Hematopoietic multipotent progenitor cell treated with erythropoietin and hydrocortisone succinate and interleukin-3 and kit ligand, for 15 days (in vitro differentiated cells): ENCODE measurements at places on chromosomes 11 and 22.

- DNase-seq, result peak; percentile 48
Measured at GRCh38 chr22:23289851-23290724, 109.8 kb downstream of the BCR start.

DNA sequence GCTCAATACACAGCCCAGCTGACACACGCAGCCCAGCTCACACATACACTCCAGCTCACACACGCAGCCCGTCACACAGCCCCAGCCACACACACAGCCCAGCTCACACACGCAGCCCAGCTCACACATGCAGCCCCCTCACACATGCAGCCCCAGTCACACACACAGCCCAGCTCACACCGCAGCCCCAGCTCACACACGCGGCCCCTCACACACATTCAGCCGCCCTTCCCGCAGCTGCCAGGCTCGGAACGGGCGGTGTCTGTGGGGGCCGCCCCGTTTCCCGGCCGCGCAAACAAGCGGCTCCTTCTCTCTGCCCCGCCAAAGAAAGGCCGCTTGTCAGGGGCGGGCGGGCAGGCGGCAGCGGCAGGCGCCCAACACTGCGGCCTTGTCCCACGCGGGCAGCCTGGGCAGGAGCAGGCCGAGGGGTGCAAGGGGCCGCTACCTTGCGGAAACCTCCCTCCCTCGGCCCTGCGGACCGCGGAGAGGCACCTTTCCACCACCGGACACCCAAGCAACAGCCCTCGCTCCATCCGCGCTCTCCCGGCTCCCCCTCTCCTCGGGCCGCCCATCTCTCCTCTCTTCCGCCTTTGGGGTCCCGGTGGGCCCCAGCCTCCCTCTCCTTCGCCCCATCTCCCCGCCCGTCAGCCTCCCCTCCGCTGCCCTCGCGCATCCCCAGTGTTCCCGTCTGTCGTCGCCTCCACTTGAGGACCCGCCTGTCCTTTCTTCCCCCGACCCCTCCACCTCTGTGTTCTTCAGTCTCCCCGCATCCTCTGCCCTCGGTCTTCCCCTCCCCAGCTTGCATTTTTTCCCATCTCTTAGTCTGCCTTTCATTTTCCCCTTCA is 2.2 kb downstream of the PHLDB1 start:
- DNase-seq, result no peak

DNA sequence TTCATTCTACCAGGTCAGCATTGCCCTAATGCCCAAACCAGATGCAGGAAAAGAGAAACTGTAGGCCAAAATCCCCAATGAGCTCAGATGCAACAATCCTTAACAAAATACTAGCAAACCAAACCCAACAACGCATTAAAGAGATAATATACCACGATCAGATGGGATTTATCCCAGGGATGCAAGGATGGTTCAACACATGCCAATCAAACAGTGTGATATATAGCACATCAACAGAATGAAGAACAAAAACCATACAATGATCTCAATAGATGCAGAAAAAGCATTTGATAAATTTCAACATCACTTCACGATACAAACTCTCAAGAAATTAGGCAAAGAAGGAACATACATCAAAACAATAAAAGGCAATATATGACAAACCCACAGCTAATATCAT is 45.0 kb downstream of the IMMP1L start:
- DNase-seq, result no peak

- DNase-seq, result no peak
Measured at GRCh38 chr11:73236205-73236765, 18.2 kb downstream of the P2RY2 start.

DNA sequence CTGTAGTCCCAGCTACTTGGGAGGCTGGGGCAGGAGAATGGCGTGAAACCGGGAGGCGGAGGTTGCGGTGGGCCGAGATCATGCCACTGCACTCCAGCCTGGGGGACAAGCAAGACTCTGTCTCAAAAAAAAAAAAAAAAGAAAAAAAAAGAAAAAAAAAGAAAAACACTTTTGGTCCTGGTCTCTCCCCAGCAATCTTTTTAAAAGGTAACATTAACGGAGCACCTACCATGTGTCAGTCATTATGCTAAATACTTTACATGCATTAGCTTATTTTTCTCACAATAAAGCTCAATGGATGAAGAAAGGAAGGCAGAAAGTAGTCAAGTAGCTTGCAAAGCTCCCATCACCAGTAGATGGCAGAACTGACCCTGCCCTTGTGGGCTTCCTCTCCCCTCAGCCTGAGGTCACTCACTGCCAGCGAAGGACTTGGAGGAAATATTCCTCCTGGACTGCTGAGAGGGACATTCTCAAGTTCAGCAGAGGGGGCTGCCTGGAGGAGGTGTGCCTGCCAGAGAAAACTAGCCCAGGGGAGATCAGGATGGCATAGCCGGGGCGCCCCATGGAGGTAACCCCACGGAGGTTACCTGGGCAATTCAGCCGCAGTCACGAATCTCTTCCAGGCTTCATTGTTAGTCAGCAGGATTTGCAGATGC is 15.5 kb downstream of the APOL3 start:
- peak; percentile 66 for DNase-seq

DNA sequence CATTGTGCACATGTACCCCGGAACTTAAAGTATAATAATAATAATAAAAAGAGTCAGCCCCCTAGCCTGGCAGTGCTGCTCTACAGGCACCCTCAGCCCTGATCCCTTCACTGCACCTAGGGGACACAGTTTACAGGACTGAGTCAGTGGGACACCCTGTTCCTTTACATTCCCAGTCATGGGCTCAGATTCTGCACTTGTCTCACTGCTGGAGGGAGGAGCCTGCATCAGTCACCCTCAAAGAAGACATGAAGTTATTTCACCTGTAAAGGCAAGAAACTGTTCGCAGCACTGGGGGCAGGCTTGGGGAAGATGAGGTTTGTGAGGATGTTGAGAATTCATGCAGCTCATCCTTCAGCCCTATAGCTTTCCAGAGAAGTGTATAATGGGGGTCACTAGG is 50.7 kb upstream of the VPREB1 start:
- DNase-seq, result no peak

GRCh38 chr11:118592616-118593367 is 14.6 kb upstream of the PHLDB1 start:
- no peak for DNase-seq

DNA sequence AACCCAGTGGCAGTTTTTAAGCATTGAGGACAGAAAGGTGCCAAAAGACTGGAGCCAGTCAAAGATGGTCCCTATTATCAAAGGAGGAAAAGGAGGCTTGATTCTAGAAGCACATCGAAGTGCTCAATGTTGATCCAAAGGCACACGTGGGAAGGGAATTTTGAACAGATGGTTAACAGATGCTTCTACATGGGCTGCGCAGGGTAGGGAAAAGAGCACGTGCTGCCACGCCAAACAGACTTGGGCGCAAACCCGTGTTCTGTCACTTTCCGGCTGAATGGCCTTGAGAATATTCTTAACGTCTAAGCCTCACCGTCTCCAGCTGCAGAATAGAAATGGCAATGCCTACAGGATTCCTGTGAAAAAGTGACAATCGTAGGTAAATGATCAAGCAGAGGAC is 217.9 kb upstream of the MTNR1B start:
- DNase-seq, result no peak
